ENCODE measurements at places on chromosomes 16 and 17. TPM values are rescaled to one million over a fixed set of nuclear protein-coding genes. Genes with fewer than 3 reads are reported as not detected.

XPO6 gene
- 62.5 TPM for total RNA-seq

ALOX12 gene
- total RNA-seq: not detected

GRCh38 chr16:29747947-29748759 is 2.4 kb upstream of the C16orf54 start:
- DNase-seq: no peak

- DNase-seq: no peak
Measured at GRCh38 chr16:61098505-61098904, 937.7 kb downstream of the CDH8 start.
